Umbilical cord (tissue), 2 donors: ENCODE measurements at places on chromosomes 5 and 9.

DNA sequence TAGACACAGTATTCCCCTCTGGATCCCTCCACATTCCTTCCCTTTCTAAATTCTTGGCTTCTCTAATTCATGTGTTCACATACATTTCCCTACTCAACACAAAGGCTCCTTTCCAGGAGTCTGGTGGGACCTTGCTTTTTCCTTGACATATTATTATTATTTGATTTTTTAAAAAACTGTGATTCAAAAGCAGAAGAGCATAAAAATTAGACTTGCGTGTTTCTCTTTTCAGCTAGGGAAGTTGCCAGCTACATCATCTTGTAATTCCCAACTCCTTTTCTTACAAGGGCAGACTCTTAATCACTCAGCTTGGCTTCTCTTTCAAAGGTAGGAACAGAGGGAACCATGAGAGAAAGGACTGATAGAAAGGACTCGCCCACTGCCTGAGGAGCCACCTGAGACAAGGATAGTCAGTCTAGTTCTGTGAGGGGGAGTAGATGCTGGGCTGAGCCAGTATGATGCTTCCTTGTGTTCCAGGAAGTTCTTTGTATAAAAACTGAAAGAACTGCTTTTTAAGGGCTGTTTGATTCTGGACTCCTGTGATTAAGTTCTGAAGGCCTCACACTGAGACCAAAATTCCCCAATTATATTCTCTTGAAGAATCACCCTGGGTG is 51.0 kb upstream of the DPYSL3 start:
- DNase-seq, result no peak

DNA sequence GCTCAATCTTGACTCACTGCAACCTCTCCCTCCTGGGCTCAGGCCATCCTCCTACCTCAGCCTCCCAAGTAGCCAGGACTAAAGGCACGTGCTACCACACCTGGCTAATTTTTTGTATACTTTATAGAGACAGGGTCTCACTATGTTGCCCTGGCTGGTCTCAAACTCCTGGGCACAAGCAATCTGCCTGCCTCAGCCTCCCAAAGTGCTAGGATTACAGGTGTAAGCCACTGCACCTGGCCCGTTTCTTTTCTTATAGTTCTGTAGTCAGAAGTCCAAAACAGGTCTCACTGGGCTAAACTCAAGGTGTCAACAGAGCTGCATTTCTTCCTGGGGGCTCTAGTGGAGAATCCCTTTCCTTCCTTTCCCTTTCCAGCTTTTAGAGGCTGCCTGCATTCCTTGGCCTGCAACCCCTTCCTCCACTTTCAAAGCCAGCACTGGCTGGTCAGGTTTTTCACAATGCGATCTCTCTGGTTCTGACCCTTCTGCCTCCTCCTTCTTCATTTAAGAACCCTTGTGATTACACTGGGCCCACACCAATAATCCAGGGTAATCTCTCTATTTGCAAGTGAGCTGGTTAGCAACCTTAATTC is 16.3 kb downstream of the IRF1 start:
- DNase-seq, result no peak

DNA sequence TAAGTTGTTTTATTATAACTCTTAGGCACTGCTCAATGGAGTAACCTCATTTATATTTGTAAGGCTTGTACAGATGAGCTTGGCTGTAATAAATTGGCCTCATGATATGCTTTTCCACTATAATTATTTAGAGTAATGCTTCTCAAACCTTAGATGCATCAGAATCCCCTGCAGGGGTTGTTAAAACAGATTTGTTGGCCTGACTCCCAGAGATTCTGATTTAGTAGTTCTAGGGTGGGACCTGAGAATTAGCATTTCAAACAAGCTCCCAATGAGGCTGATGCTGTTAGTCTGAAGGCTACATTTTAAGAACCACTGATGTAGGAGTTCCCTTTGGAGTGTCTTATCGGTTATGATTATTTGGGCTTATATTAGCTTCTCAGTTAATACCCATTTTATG is 38.2 kb upstream of the ARSB start:
- DNase-seq, result no peak

DNA sequence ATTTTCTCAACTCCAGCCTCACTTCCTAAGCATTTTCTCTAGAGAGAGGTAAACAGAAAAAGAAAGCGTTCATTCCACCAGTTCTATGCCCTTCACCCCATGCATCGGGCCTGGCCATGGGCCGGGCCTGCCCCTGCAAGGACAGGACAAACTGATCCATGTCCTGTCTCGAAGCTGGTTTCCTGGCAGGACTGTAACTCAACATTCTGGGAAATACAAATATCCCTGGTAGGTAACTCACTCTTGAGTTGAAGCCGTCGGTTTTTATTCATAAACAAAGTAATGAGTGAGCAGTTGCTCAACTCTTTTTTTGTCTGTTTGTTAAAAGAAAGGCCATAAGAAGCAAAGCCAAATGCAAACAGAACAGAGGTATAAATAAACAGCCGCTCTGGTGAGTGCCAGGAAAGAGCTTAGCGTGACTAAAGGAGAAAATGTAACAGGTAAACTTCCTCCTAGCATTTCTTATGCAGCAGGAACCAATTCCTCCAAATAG is 64.4 kb upstream of the DNAH5 start:
- DNase-seq, result no peak

- DNase-seq, result peak; percentile 28
These were observed 1275.0 kb upstream of the CDH9 start for GRCh38 chr5:28313321-28313951.

GRCh38 chr9:29609282-29609681 is 2036.0 kb upstream of the C9orf72 start:
- DNase-seq, result no peak

- no peak for DNase-seq
These were observed 101.9 kb upstream of the NR3C1 start for GRCh38 chr5:143505354-143505753.

GRCh38 chr5:132883261-132883834 is 9.9 kb downstream of the LEAP2 start:
- DNase-seq, result peak; percentile 55

DNA sequence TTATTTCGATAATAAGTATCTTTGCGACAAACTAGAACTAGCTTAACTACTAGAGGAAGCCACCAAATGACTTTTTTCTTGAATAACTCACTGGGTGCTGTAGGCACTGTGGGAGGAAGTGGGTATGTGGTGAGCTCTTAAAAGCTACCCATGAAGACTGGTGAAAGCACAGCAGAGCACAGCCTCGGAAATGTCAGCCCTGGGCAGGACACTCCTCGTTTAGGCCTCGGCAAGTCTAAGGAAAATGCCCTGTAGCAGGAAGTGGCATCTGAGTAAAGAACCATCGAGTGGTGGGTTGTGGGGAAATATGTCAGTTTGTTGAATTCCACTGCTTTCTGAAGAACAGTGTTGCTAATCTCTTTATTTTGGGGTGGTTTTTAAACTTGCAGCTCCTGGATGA is 44.0 kb upstream of the NCS1 start:
- DNase-seq, result no peak

DNA sequence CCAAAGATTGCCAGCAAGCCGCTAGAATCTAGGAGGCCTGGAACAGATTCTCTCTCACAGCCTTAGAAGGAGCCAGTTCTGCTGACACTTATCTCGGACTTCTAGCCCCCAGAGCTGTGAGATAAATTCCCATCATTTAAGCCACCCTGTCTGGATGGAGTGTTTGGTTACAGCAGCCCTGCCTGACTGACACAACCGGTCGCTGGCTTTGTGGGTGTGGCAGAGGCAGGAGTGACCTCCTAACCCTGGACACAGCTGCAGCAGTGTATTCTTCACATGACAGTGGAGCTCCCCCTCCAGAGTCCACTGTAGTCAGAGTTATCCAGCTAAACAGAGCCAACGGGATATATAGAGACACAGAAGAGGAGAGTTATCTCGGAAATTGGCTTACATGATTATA is 21.2 kb upstream of the IL17B start:
- DNase-seq, result peak; percentile 89

DNA sequence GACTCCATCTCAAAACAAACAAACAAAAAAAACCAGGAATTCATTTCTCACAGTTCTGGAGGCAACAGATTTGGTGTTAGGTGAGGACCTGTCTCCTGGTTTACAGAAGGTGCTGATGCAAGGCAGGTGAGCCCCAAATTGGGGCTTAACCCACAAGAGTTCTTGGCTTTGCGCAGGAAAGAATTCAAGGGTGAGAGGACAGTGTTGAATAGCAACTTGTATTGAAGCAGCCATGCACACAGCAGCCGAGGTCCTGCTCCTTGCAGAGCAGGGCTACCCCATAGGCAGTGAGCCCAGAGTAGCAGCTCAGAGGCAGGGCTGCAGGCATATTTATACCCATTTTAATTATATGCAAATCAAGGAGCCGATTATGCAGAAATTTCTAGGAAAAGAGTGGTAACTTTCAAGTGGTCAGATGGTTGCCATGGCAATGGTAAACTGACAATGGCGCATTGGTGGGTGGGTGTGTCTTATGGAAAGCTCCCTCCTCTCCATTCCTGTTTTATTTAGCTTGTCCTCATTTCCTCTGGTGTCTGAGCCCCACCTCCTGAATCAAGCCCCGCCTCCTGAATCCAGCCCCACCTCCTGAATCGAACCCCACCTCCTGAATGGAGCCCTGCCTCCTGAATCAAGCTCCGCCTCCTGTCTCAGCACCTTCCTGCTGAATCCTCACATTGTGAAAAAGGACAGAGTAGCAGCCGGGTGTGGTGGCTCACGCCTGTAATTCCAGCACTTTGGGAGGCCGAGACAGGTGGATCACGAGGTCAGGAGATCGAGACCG is 34.5 kb upstream of the COL5A1 start:
- DNase-seq, result no peak

- peak; percentile 8 for DNase-seq
These were observed 315.7 kb downstream of the MCTP1 start for GRCh38 chr5:94969174-94969573.

GRCh38 chr5:88245893-88246244 is 22.8 kb downstream of the TMEM161B start:
- DNase-seq, result no peak

GRCh38 chr9:117706421-117707116 is 2.4 kb downstream of the TLR4 start:
- DNase-seq, result peak; percentile 66

- DNase-seq, result no peak
These were observed 7.6 kb upstream of the NEURL1B start for GRCh38 chr5:172633403-172633970.

GRCh38 chr5:132074772-132075718 is 1.5 kb downstream of the CSF2 start:
- DNase-seq, result no peak

GRCh38 chr5:139481122-139481533 is 1.4 kb downstream of the STING1 start:
- DNase-seq, result peak; percentile 76
